ENCODE measurements at places on chromosomes 4 and X.
A peak's percentile ranks its signal among the peaks of the same experiment; 100 is the strongest.

- DNase-seq: peak; percentile 35
Measured at GRCh38 chr4:81648576-81649275, 177.0 kb upstream of the RASGEF1B start.

DNA sequence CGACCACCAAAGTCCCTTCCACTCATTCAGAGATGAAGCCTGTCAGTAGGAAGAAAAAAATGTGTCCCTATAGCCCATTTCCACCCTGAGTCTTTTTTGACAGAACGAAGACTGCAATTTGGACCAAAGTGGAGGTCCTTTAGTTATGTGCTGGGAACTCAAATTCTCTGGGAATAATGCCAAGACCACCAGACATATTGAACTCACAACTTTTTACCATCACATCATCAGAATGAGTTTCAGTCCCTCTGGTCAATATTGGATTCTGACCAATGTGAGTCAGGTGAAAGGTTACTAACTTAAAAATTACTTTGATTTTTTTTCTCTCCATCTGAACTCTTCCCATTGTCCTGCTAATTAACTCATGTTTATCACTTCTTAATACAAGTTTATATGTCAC is 128.9 kb downstream of the DKK2 start:
- DNase-seq: no peak

GRCh38 chrX:65994519-65995506 is 45.1 kb downstream of the VSIG4 start:
- no peak for DNase-seq

DNA sequence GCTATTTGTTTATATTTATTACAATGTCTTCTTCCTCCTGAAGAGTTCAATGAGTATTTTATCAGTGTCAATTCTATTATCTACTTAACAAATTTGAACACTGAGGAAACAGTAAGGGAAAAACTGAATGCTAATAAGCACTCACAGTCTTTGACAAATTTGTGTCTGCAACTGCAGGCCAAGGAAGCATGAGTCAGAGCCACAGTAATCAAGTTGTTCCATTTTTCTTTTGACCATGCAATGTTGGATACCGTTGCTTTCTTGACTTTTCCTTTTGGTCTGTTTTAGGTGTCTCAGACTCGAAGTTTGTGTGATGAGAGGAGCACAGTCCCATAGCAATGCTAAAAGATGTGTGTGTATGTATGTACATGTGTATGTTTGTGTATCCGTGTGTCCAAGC is 359.6 kb downstream of the IL1RAPL1 start:
- peak; percentile 52 for DNase-seq

- DNase-seq: no peak
Measured at GRCh38 chrX:68988865-68989264, 160.0 kb downstream of the EFNB1 start.

- DNase-seq: no peak
Measured at GRCh38 chr4:121485190-121485804, 104.5 kb upstream of the QRFPR start.

DNA sequence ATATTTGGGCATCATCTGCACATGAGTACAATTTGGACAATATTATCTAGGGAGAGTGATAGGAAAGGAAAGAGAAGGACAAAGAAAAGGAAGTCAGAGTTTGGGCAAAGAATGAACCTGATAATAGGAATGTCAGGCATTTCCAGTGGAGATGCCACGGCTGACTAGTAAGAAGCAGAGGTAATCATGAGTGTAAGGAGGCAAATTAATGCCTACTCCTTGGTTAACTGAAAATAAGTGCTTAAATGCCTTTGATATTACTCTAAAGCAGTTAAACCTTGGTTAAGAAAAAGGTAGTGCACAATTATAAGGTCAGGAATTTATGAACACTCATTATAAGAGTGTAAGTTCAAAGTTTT is 99.2 kb upstream of the DDIT4L start:
- DNase-seq: peak; percentile 40

DNA sequence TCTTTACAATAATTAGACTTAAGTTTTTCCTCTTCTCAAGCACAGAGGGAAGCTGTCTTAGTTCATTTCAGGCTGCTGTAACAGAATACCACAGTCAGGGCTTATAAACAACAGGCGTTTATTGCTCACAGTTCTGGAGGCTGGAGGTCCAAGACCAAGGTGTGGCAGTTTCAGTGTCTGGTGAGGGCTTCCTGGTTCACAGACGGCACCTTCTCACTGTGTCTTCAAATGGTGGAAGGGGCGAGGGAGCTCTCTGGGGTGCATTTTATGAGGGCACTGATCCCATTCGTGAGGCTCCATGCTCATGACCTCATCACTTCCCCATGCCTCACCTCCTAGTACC is 115.7 kb upstream of the MXRA5 start:
- no peak for DNase-seq

DNA sequence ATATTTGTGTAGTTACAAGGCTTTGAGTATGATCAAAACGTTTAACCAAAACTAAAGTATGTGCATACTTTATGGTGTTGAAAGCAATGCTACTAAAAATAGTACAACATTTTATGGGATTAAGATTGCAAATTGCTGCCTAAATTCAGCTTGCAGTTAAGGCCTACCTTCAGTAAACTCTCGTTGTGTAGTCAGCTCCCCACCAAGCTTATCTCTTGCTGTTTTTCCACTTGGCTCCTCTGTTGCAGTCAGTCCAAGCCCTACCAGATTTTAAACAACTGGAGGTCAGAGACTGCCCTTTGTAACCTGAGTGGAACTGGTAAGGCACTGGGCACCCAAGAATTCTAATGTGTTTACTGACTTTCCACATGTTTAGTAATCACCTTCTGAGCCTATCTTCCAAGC is 25.7 kb downstream of the AFF1 start:
- no peak for DNase-seq

DNA sequence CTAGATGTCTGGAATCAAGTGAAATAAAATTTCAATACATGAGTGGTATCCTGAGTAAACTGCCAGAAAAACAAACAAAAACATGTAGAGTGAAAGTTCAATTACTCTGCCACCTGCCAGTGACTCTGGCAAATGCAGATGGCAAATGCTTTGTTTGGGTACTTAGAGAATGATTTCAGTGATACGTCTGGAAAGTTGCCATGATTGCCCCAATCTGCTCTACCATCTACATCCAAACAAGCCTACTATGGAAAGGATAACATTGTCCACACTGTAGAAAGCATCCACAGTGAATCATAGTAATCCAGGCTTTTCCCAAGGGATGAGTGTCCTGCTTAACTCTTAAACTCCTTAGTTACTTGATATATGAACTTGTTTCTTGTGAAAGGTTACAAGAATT is 3.4 kb downstream of the SPATA4 start:
- peak; percentile 24 for DNase-seq

- DNase-seq: no peak
Measured at GRCh38 chr4:106424426-106424825, 55.8 kb upstream of the GIMD1 start.

- no peak for DNase-seq
Measured at GRCh38 chr4:161583549-161583948, 580.3 kb downstream of the FSTL5 start.

DNA sequence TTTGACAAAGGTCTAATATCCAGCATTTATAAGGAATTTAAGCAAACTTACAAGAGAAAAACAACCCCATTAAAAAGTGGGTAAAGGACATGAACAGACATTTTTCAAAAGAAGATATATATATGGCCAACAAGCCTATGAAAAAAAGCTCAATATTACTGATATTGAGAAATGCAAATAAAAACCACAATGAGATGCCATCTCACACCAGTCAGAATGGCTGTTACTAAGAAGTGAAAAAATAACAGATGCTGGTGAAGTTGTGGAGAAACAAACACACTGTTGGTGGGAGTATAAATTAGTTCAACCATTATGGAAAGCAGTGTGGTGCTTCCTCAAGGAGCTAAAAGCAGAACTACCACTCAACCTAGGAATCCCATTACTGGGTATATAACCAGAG is 91.6 kb upstream of the EFHC2 start:
- no peak for DNase-seq

DNA sequence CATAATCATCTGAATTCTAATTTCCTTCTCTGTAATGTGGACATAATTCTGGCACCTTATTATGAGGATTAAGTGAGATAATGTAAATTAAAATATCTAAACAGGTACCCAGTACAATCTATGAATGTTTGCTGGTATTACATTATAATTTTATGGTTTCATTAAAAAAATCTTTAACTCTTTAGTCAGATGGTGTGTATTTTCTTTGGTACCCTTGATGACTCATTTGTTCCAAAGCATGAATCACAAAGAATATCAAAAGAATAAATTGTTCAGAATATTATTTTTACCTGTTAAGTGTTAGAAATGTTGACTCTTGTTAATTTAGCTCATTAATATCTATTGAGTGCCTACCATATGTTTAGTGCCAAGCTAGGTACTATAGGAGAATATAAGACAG is 74.3 kb downstream of the SNX25 start:
- DNase-seq: peak; percentile 52

DNA sequence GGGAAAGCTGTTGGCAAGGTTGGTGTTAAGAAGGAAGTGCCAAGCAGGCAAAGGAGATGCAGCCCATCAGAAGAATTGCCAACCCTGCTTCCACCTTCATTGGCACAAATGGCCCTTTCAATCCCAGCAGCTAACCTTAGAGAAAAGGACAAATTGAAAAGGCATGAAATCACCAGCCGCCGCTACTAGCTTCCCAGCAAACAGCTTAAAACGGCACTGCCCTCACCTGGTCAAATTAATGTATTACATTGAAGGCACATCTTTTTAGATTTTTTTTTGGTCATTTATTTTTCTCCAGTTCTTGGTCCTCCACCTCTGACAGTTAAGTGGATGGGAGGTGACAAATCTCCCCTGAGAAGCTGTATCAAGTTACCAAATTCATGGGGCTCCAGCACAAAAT is 51.0 kb upstream of the NHSL2 start:
- DNase-seq: peak; percentile 17

DNA sequence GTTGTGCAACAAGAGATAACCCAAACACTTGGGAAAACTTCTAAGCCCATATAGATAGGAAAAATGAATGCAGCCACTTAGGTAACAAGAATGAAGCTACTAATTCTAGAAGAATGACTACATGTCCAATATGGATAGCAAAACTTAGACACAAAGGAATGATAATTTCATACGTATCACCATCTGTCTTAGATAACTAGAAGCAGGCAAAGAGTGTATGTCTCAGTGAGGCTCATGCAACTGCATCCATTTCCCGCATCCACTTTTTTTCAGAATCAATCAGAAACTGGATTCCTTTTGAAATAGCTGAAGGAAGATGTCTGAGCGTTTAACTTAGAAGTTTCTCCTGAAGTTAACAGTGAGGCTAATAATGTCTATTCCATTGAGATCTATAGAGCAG is 408.7 kb upstream of the PITX2 start:
- no peak for DNase-seq

DNA sequence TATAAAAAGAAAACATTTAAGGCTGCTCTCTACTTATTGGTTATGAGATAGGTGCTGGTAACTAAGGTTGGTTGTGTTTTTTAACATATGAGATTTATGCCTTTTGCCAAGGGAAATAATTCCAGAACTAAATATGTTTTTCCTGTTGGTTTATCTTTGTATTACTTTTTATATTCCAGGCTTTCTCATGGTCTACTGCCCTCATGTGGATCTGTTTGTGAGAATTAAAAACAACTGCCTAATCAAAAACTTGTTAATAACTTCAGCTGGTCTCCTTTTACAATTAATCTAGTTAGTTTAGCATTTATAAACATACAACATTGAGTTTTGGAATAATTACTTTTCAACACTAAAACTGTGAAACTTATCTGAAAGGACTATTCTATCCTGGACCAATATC is 1208.3 kb downstream of the ADGRL3 start:
- DNase-seq: no peak

Measured in astrocyte (in vitro differentiated cells and primary cell).